ENCODE measurements at places on chromosomes 2 and 18. TPM values are rescaled to one million over a fixed set of nuclear protein-coding genes. Genes with fewer than 3 reads are reported as not detected.

The PPM1G gene
- total RNA-seq, result 140 TPM

The CKAP2L gene
- 27.5 TPM for total RNA-seq

The PRKCE gene
- 14.8 TPM for total RNA-seq

The SNORC gene
- total RNA-seq, result 14.0 TPM

DNA sequence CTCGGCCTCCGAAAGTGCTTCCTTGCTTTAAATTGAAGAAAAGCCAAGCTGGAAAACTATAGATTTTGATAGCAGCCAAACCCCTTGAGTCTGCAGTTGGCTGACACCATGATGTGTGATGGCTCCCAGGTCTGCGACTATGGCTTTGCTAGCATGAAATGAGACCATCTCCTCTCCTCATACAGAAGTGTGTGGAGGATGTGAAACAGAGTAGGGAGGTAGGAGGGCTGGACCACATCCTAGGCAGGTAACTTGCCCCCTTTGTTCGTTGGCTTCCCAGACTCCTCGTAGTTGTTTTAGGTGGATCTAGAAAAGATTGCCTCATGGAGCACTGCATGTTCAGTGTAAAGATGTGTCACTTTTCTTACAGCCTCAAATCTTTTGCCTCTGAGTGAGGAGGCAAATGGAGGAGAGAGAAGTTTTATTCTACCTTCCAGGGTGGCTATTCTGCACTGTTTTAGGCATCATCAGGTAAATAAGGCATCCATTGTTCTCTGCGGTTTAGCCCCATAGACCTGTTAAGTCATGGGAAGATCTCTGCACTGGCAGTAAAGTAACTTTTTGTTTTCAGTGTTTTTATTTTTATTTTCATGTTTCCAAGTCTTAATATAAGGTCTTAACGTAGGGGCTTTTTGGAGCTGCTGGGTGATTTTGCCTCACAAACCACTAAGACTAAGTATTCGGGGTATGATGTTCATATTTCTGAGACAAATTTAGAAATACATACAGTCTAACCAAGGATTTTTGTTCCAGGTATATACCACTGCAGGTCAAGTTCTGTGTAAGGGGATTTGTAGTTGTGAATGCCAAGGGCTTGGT, 40.1 kb downstream of the MGAT5 start:
- no peak for DNase-seq

All from HCT116 (cell line).